Activated gamma-delta T cell treated with Interleukin-2 at 50 U/mL for 16 hours (primary cell): ENCODE measurements at places on chromosomes 13 and 19.

DNA sequence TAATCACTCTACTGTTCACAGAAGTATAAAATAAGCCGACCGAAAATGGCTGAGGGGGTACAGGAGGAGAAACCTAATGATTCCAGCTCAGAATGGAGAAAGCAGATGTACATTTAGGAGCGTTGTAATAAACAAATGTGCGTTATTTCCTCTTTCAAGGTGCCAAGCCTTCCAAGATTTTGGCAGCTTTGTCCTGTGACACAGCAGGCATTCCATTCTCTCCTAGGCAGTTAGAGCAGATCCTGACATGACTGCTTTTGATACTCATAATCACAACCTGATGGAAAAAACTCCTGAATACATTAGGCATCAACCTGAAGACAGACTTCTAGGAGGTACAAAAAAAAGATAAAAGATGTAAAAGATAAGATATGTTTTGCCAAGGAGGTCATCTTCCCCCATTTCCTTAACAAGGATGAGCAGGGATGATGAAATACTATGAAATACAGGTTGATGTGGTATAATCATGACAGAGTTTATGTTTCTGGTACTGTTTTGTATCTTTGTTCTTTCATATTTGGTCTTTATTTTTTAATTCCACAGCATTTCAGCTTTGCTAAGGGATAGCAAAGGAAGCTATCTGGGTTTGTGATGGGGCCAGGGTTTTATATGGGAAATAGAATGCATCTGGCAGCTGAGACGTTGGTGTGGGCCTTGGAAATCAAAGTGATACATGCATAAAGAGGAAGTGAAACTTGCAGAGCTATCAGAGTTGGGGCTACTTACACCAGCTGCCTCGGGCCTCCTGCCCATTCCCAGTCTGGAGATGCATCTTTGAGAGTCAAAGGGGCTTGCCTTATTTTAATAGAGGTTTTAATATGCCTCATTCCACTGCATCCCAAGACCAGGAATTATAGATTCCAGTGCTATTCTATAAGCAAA is 222.5 kb downstream of the OXGR1 start:
- no peak for DNase-seq

DNA sequence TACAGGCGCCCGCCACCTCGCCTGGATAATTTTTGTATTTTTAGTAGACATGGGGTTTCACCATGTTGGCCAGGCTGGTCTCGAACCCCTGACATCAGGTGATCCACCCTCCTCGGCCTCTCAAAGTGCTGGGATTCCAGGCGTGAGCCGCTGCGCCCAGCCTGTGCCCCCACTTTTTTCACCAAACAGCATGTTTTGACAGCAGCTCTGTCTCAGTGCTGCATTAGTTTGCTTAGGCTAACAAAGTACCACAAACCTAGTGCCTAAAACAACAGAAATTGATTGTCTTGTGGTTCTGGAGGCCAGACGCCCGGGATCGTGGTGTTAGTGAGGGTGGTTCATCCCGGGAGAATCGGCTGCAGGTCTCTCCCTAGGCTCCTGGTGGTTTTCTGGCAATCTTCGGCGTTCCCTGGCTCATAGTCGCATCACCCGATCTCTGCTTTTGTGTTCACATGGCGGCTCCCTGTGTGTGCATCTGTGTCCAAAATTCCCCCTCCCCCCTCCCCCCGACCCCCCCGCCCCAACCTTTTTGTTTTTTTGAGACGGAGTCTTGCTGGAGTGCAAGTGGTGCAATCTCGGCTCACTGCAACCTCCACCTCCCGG is 30.0 kb downstream of the MYH14 start:
- DNase-seq, result no peak

- no peak for DNase-seq
These were observed 106.5 kb downstream of the TEX26 start for GRCh38 chr13:31038834-31039552.

DNA sequence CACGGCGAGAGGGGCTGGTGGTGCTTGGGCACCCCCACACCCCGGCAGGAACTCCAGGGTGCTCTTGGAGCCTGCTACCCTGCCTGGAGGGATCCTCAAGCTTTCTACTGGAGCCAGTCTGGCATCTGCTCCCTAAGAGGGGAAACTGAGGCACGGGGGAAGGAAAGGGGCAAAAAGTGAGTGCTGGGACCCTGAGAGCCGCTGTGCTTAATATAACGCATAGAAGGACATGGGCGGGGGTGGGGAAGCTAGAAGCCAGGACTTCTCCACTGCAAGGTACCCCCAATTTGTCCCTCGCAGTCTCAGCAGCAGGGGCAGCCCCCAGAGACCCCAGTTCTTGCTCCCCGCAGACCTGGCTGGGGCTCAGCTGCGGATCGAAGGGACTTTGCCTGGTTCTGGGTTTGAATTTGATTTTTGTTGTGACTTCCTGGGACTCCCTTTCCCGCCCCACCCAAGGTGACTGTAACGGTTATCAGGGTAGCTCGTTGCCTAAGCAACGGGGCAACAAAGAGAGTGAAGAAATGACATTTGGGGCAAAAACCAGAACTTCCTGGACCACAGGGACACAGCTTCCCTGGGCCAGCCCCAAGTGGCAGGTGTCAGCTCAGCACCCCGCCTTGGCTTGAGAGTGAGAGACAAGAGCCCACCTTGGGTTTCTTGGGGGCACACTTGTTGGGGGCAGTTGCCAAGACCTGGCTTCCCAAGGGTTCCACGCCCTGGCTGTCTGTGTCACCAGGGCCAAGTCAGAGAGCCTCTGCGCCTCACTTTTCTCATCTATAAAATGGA is 638 bp downstream of the ADGRE5 start:
- peak; percentile 56 for DNase-seq

DNA sequence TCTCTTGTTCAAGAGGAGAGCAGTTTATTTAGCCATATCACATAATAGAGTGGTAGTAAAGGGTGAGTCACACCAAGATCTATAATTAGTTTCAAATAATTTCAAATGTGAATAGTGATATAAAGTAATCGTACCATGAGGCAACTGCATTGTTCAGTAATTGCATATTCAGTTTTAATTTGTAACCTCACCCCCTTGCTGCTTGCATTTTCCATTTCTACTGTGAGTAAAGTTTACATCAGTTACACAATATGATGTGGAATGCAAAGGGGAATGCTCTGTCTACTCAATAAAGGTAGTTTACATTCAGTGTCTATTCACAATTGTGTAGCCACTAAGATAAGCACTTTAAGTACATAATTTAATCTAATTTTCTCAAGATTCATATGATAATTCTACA is 1695.7 kb upstream of the SPRY2 start:
- DNase-seq, result no peak

DNA sequence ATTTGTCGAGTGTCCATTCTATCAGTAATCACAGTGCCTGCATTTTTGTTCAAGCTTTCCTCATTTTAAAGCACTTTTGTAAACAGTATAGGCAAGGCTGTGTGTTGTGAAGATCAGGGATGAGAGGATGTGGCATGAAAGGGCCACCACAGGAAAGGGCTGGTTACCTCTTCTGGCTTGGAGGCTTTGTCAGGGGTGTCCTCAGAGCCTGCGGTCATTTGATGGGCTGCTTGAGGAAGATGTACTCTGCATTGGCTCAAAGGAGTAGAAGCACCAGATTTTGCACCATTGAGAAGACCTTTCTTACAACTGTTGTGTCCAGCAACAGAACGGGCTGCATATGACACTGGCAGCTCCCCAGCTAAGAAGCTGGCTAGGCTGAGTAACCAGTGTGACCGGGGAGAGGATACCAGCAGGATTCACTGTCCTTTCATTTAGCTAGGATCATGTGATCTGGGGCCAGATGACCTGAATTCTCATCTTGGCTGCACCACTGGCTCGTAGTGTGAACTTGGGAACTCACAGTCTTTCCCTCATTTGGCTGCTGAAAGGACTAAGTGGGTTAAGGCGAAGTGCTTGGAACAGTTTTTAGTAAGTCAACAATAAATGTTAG is 380.2 kb downstream of the FGF9 start:
- no peak for DNase-seq

GRCh38 chr13:19864746-19865309 is 1.4 kb upstream of the ZMYM5 start:
- DNase-seq, result peak; percentile 72

GRCh38 chr13:33316890-33317289 is 31.3 kb upstream of the STARD13 start:
- no peak for DNase-seq

- DNase-seq, result no peak
These were observed 201.0 kb upstream of the RXFP2 start for GRCh38 chr13:31538067-31539042.

DNA sequence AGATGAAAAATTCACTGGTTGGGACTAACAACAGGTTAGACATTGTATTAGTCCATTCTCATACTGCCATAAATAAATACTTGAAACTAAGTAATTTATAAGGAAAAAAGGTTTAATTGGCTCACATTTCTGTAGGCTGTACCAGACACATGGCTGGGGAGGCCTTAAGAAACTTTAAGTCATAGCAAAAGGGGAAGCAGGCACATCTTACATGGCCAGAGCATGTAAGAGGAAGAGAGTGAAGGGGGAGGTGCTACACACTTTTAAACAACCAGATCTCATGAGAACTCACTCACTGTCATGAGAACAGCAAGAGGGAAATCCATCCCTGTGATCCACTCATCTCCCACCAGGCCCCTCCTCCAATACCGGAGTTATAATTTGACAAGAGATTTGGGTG is 125.9 kb downstream of the SUCLA2 start:
- DNase-seq, result no peak
